ENCODE measurements at places on chromosomes 2 and 18.

DNA sequence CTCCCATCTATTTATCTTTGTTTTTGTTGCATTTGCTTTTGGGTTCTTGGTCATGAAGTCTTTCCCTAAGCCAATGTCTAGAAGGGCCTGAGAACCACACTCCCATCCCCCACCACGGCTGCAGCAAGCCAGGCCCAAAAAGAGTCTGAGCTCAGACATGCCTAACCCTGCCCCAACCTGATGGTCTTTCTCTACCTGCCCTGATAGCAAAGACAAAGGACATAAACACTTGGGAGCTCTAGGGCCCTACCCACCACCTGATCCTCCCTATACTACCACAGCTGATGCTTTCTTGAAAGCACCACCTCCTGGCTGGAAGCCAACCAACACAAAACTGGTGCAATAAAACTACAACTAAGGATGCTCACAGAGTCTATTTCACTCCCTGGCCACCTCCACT lies 233.4 kb downstream of the WDR7 start:
- DNase-seq: no peak

- no peak for DNase-seq
Observed at GRCh38 chr2:74632939-74633312, 15.2 kb downstream of the M1AP start.

DNA sequence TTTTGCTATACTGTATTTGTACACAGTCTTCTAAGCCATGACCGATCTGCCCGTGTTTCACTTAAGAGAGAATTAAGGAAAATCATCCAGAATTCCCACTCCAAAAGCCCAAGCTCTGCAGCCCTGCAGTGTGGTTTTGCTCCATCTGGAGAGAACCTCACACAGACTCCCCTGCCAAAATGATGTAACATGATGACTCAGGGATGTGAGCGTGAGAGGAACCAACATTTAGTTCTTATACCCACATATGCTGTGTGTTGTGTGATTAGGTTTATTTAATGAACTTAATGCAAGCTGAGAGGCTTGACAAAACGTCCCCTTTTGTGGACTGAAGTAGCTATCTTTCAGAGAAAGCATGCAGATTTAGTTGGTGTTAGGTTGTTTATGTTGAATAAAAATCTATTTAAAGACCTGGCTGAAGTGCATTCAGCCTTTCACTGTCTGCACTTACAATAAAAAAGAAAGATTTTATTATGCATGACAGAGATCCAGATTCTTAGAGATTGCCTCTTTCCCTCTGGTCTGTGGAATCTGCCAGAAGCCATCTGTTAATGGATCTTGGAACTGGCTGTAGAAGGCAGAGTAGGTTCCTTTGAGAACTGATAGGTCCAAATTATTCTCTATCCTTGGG lies 6.3 kb downstream of the RAB12 start:
- DNase-seq: peak; percentile 93

- DNase-seq: peak; percentile 94
Observed at GRCh38 chr2:239328351-239329191, 72.2 kb downstream of the HDAC4 start.

DNA sequence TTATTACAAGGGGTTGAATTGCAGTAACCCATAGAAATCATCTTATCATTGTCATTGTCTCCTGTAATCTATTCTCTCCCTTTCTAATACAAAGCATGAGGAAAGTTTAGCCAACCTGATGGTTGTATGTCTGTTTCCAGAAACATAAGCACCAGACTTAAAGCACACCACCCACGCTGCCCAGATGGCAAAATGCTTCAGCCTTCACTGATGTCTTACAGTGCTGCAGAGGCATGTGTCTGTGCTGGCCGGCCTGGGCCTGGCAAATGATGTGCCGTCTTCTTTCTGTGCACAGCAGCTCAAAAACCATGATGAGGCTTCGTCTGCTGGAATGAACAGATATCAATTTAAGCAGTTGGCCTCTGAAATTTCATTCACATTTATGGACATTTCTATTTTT lies 443.0 kb upstream of the RGPD4 start:
- no peak for DNase-seq

DNA sequence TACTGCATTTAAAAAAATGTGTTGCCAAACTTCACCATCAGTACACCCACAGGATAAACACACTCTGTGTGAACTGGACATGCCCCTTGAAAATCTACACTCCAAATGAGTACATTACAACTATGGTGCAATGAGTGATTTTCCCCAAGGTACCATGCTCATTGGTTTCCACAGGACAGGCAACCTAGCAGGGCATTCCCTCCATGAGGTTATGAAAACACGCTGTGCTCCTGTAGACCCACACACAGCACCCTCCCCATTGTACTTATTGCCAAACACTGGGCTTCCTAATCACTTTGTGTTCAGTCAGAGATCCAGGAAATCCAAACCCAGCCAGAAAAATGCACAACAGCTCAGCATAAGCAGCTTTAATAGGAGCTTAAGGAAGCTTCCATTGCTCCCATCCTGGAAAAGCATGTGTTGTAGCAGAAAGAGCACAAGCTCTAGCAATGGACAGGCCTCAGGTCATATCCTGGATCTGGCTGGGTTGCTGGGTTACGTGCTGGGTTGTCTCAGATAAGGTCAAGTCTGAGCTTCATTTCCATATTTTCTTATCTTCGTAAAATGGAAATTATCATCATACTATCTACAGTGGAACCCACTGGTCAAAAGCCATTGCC lies 20.8 kb upstream of the ATIC start:
- DNase-seq: no peak

DNA sequence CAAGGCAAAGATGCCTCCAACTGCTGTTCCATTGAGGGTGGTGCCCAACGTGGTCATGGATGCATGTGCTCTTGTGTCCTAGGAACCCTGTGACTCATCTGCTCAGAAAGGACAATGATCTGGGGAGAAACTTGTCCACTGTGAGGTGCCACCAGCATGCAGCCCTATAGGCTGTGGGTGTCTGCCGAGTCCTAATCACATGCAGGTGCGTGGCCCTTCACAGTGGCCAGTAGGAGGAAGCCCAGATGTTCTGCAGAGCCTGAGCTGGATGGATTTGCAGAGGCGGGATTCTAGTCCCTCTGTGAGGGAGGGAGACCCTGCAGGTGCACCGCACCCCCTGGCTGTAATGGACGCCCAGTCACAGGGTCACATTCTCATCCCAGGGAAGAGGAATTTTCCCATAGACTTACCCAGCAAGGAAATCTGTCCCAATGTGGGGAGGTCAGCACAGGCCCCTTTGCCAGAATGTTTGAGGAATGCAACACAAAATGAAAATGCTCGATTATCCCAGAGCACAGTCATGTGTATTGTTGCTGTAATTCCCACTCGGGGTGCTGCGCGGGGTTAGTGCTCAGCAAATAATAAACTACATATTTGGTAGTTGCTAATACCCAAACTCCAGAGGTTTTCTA lies 13.9 kb downstream of the GDF7 start:
- no peak for DNase-seq

GRCh38 chr2:225399504-225399903 lies at the start of gene NYAP2:
NYAP2 (plus strand) TSS chr2:225399710; CDS start chr2:225408881, 9,171 bp downstream.
- no peak for DNase-seq

DNA sequence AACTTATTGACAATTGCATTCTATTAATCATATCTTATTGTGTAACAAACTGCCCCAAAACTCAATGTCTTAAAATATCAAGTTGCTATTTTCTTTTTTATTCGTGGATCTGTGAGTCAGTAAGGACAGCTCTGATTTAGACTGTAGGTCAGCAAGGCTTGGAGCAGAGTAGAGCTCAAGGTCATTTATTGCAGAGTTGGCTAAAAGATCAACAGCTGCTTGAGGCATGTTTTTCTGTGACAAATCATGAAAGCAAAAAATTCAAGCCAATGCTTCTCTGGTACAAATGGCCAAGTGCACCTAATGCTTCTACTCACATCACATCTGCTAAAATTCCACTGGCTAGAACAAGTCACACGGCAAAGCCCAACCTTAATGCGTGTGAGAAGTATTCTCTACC lies 497.7 kb upstream of the LRATD1 start:
- DNase-seq: no peak

- DNase-seq: no peak
Observed at GRCh38 chr18:57651914-57652313, 30.3 kb upstream of the NARS1 start.

DNA sequence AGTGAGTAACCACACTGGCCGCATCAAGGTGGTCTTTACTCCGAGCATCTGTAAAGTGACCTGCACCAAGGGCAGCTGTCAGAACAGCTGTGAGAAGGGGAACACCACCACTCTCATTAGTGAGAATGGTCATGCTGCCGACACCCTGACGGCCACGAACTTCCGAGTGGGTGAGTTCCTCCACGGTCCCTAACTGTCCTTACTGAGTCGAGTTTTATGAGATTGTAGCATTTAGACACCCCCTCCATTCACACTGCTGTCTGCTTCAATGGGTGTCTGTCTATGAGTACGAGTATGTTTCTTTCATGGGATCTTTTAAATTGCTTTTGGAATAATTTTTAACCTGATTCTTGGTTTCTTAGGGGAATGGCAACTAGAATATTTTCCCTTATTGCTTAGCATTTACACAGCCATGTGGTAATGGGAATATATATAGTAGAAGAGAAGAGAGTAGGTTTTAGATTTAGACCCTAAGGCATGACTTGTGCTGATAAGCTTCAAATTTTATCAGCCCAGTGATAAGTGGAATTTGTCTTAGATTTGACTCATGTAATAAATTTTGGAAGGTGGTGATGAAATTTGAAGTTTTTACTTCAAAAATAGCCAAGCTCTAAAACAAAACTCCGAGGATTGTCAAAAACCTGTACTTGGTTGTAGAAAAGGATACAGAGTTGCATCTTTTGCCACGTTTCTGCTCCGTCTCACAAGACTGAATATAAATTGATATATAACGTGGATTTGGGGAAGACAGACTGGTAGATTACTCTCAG lies 188.2 kb downstream of the LTBP1 start:
- no peak for DNase-seq

- no peak for DNase-seq
Observed at GRCh38 chr2:108477099-108477498, 28.1 kb downstream of the GCC2 start.

DNA sequence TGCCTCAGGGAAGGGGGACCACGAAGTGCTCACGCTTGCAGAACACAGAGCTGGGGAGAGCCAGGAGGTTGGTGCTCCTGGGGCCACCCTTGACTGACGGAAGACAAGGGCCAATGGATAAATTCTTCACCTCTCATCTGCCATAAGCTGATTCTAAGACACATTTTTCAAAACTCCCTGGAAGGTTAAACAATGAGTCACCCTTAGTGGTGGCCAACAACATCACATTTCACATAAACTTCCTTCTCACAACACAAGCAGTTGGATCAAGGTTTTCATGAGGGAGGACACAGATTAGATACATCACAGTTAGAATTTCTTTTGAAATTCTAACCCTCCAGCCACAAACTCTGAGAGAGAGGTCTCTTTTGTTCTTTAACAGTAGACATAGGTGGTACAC lies 713.6 kb upstream of the POU3F3 start:
- DNase-seq: peak; percentile 4

- peak; percentile 57 for DNase-seq
Observed at GRCh38 chr18:48023334-48024008, 93.0 kb upstream of the SMAD2 start.

DNA sequence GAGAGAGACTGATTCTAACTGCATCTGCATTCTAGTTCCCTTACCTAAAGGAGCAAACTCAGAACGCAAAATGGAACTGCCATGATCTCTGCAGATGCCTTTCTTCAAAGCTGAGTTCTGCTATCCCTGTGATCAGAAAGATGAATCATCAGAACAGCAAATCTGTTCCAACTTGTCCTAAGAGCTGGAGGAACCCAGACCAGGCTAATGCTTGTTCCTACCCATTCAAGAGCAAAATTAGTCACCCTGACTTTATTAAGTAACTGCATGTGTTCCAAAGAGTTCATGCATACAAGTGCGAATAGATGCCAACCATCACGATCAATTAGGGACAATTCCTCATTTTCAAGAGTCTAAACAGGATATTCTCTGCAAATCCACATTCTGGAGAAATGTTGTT lies 46.5 kb downstream of the MBP start:
- peak; percentile 80 for DNase-seq

- DNase-seq: no peak
Observed at GRCh38 chr2:62489162-62489561, 16.8 kb downstream of the TMEM17 start.

GRCh38 chr2:34808426-34808825 lies 1209.3 kb upstream of the FAM98A start:
- no peak for DNase-seq

- peak; percentile 72 for DNase-seq
Observed at GRCh38 chr2:230664128-230664527, 48.5 kb upstream of the CAB39 start.

- no peak for DNase-seq
Observed at GRCh38 chr2:138658187-138658894, 121.8 kb downstream of the NXPH2 start.

GRCh38 chr2:241501551-241501950 lies 6.8 kb downstream of the STK25 start:
- DNase-seq: no peak

- no peak for DNase-seq
Observed at GRCh38 chr18:70372450-70373041, 83.7 kb downstream of the SOCS6 start.

GRCh38 chr18:61333271-61333745 lies at the start of gene CDH20:
CDH20 (plus strand) TSS chr18:61333430.
- no peak for DNase-seq

DNA sequence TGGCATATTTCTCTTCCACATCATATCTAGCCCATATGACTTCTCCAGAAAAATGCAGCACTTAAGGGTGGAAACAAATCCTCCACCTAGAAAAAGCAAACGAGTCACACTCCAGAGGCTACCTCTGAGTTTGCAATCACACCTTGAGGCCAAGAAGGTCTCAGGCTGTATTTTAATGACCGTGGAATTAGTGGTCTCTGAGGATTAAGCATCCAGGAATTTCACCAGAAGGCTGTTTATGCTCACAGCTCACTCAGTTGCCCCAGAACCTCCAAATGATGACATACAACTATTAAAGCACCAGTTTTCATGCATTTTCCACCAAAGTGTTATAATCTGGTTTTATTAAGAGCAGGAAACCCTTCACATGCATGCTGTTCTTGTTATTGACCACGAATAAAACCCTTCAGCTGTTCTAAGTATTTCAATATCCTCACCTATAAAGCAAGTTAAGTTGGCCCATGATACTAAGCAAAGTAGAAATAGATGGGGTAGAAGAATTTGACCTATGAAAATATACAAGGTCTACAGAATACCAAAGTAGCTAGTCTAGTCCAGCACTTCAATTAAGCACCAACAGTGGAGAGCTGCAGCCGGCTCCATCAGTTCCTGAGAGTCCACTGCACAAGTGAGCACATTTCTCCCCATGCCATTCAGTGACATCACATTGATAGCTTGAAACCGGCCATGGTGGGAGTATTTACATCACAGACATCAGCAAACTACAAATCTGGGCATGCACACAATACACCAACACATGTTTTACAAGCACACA lies 39.5 kb upstream of the SLC14A1 start:
- no peak for DNase-seq

GRCh38 chr2:102350137-102350793 lies 5.3 kb upstream of the IL18R1 start:
- DNase-seq: no peak

GRCh38 chr2:44061469-44061868 lies 65.7 kb upstream of the LRPPRC start:
- DNase-seq: no peak

DNA sequence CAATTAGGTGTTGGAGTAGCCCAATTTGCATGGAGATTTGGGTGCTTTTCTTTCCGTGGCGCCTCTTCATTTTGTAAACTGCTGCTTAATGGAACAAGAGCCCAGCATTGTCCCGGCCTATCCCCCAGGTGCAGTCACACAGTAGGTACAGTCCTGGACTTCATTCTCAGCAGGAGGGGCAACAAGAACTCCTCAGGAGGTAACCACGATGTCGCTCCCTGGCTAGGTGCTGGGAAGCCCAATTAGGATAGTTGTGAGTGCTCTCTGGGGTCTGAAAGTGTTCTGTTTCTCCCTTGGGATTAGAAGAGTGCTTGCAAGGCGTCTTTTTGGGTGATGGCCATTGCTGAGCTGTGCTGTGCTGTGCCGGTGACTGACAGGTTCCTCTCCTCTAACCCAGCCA lies 53.8 kb downstream of the CABLES1 start:
- DNase-seq: no peak

Data from astrocyte of the spinal cord (primary cell).